ENCODE measurements at places on chromosomes 7 and 10.

DNA sequence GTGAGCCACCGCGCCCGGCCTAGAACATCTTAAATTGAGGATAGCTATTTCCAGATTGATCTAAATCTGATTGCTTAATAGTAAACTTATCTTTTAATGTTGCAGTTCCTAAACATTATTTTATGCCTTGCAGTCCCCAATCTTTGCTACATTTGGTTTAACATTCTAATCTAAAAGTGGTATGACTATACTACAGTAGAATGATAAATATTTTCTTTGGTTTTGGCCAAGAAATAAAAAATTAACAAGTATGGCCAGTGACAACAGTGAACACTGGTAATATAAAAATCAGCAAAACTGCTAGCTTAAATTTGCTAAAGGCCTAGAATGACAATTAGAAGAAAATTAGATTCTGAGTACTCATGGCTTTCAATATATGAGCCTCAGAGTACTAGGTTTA, 73.5 kb downstream of the CDK6 start:
- DNase-seq: no peak

GRCh38 chr7:91291902-91292301, 27.7 kb downstream of the FZD1 start:
- no peak for DNase-seq

- no peak for DNase-seq
Measured at GRCh38 chr7:28815369-28815927, 142.7 kb downstream of the TRIL start.

- DNase-seq: no peak
Measured at GRCh38 chr7:45647967-45648670, 74.0 kb downstream of the ADCY1 start.

DNA sequence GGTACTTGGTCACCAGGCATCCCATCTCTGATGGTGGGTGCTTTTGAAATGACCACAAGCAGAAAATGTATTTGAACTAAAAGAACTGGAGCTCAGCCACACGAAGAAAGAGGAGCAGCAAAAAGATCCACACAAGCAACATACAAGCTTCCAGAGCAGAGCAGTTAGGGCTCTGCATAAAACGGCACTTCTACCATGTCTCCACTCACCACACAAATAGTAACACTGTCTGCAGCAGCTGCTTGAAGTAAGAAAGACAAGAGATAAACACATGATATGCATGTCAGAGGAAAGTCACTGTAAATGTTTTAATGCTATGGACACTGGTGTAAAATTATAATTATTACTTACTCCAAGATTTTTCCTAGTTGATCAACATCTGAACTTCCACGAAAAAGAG, 32.5 kb upstream of the FAM133B start:
- DNase-seq: no peak

GRCh38 chr7:23514755-23515154, 17.0 kb downstream of the TRA2A start:
- DNase-seq: no peak

DNA sequence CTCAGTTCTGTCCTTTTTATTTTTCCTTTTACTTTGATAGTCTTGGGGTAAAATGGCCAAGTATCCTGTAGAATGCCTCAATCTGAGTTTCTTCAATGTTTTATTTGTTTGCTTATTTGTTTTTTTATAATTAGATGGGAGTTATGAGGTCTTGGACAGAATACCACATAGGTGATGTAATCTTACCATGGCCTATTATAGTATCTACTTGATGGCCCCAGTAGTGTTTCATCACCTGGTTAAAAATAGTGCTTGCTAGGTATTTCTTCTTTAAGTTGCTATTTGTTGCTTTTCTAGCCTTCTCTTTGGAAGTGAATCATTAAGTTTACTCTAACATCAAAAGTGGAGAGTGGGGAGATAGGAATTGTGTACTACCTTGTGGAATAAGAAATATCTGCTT, 1020.0 kb upstream of the KCND2 start:
- no peak for DNase-seq

- DNase-seq: no peak
Measured at GRCh38 chr10:17292375-17292774, 64.3 kb downstream of the VIM start.

DNA sequence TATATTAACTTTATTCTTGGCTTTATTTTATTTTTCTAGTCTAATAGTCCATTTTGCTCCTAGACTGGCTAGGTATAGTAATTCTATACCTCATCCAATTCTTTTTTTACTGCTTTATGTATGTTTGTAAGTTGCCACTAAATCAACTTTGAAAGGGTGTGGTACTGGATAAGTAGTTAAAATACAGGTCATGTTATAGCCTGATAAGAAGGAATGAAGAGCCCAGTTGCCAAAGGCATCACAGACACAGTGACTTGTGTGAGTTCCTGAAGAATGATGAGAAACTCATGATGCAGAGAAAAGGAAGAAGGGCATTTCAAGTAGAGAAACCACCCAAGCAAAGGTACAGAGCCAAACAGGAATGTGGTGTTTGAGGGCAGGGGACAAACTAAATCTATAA, 27.3 kb downstream of the NAPEPLD start:
- no peak for DNase-seq

GRCh38 chr7:105017657-105018365, 3.8 kb downstream of the KMT2E start:
- no peak for DNase-seq

DNA sequence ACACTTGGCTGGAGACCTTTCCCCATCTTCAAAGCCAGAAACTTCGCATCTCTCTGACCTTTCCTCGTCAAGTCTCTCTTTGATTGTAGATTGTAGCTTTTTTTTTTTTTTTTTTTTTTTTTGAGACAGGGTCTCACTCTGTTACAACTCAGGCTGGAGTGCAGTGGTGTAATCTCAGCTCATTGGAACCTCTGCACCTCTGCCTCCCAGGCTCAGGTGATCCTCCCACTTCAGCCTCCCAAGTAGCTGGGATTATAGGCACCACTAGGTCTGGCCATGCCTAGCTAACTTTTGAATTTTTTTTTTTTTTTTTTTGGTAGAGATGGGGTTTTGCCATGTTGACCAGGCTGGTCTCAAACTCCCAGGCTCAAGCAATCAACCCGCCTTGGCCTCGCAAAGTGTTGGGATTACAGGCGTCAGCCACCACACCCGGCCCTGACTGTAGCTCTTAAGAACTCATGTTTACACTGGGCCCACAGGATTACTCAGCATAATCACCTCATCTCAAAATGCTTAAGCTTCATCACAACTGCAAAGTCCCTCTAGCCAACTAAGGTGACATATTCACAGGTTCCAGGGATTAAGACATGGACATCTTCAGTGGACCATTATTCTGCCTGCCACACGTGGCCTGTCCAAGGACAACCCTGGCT, 11.7 kb downstream of the POLL start:
- DNase-seq: no peak

- no peak for DNase-seq
Measured at GRCh38 chr10:79209831-79210230, 137.4 kb upstream of the PPIF start.

DNA sequence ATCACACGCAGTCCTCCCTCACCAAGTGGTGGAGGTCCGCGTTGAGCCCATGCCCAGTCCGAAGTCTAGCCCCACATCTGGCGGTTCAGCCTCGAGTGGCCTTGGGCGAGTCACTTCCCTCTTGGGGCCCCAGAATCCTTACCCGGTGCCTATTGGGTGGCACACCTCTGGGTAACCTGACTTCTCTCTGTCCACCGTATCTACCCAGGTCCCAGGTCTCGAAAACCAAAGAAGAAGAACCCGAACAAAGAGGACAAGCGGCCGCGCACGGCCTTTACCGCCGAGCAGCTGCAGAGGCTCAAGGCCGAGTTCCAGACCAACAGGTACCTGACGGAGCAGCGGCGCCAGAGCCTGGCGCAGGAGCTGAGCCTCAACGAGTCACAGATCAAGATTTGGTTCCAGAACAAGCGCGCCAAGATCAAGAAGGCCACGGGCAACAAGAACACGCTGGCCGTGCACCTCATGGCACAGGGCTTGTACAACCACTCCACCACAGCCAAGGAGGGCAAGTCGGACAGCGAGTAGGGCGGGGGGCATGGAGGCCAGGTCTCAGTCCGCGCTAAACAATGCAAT, 4.3 kb downstream of the EN2 start:
- DNase-seq: no peak

- no peak for DNase-seq
Measured at GRCh38 chr10:72654720-72655119, 28.8 kb upstream of the MICU1 start.

DNA sequence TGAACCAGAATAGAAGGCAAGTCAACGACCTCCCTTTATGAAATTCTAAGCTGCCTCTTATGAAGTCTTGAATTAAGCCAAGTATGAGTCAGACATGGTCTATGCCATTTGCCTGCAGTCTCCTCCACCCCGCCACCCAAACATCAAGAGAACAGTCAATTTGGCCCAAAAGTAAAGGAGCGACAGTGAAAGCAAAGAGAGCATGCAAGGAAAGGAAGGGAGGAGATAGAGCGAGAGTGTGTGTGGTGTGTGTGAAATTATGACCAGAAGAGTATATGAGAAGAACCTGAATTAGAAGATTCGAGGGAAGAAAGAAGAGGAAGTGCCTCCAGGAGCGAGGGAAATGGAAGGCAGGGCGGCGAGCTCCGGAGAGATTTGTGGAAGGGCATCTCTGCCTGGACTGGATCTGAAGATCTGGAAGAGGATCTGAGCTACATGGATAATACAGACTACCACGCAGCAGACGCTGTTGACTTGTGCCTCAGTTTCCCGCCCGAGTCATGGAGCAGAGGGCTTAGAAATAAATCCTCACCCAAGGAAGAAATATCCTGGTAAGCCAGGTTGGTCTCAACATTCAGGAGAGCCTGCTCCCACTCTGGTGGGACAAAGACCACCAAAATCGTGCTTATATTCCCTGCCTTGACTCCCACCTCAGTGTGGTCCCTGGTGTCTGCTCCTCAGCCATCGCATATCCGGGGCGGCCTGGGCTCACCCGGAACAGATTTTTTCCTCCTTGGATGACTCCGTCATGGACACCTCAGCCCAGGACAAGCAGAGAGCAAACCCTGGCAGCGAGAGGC, 459 bp downstream of the ZDHHC6 start:
- DNase-seq: no peak

GRCh38 chr10:114683593-114683992, 25.5 kb upstream of the ABLIM1 start:
- DNase-seq: no peak

DNA sequence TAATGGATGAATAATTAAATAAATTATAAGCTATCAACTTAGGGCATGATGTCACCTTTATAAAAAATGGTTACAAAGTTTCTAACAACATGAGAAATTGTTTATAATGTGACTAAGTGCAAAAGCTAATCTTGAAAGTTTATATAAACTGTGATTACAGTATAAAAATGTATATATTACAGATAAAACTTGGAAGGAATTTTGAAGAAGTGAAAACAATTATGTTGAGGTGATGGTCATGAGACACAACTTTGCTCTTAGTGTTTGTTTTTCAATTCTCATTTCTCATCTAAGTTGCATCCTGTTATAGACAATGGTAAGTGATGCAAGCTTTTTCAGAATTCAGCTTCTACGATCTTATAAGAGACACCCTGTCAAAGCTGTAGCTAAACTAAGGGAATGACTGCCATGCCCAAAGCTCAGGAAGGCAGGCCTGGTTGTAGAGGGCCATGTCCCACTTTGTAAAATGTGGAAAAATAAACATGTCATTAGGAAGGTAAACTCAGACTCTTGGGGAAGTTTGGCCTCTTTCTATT, 23.9 kb downstream of the MACC1 start:
- DNase-seq: no peak

DNA sequence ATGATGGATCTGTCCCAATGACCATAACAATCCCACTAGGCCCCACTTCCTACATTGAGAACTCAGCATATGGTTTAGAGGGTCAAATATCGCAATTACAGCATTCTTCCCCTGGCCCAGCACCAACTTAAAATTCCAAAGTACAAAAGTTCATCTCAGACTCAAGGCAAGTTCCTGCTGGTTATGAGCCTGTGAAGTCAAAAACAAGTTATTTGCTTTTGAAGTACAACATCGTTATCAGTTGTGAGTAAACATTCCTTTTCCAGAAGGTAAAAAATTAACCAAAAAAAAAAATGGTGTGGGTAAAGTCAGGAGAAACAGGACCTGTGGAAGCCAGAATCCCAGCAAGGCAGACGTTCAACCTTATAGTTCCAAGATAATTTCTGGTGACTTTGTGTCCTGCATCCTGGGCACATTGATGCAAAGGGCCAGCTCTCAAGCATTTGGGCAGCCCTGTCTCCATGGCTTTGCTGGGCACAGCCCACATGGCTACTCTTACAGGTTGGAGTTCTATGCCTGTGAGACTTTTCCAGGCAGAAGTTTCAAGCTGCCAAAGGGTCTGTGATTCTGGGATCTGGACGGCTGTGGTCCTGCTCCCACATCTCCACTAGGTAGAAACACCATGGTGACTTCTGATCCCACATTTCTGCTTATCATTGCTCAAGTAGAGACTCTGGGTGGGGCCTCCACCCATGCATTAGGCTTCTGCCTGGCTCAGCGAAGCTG, 37.5 kb downstream of the AKR1C8 start:
- DNase-seq: no peak

- DNase-seq: no peak
Measured at GRCh38 chr10:36634916-36635315, 490.5 kb upstream of the ANKRD30A start.

- DNase-seq: no peak
Measured at GRCh38 chr7:101858437-101859385, 41.3 kb downstream of the CUX1 start.

GRCh38 chr7:68183176-68183575, 1186.5 kb downstream of the TYW1 start:
- no peak for DNase-seq

DNA sequence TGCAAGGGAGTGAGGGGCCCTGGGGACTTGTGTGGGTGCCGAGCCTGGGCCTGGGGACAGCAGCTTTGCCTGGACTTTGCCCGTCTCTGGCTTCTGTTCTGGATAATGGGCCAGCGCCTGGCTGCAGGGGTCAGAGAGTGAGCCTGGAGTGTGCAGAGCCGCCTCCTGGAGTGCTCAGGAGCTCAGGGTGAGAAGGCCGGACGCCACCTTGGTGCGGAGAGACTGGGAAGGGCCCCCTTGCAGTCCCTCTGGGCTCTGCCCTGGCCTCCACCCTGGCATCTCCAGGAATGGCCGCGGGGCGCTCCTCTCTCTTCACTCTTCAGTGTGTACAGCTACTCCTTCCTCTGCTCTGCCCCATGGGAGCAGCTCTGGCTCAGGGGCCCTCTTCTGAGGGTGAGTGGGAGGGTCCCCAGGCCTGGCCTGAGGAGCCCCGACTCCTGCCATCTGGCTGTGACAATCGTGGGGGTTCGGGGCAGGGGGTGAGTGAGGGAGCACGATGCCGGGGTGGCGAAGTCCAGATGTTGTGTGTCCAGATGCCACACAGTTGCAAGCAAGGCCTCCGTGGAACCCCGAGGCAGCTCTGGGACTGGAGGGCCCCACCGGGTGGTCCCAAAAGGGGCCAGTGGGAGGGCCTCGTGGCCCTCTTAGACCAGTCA, 187.1 kb downstream of the DNAJB6 start:
- no peak for DNase-seq

GRCh38 chr10:88236121-88236743, 346.9 kb downstream of the RNLS start:
- DNase-seq: no peak

GRCh38 chr10:106696239-106696638, 468.3 kb downstream of the SORCS1 start:
- no peak for DNase-seq

GRCh38 chr10:28681291-28681763, 4.0 kb downstream of the BAMBI start:
- no peak for DNase-seq

Data from stimulated activated CD4-positive, alpha-beta T cell treated with anti-CD3 and anti-CD28 coated beads, Interleukin-2, amount 100 ng/mL, for 48 hours (primary cell).